T follicular helper cell (primary cell): ENCODE measurements at places on chromosomes 12 and 14.

DNA sequence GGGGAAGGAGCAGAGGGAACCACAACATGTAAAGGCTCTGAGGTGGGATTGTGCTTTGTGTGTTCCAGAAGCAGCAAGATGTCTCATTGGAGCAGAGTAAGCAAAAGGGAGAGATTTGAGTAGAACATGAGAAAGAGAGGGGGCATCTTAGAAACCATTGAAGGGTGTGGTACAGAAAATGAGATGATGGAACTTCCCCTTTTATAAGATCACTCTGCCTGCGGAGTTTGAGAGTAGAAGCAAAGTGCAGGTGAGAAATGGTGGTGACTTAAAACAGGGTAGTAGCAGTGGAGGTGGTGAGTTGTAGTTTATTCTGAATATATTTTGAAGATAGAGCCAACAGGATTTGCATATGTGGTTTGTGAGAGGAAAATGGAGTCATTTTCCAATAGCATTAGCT, 56.0 kb downstream of the FBXO34 start:
- DNase-seq: no peak

DNA sequence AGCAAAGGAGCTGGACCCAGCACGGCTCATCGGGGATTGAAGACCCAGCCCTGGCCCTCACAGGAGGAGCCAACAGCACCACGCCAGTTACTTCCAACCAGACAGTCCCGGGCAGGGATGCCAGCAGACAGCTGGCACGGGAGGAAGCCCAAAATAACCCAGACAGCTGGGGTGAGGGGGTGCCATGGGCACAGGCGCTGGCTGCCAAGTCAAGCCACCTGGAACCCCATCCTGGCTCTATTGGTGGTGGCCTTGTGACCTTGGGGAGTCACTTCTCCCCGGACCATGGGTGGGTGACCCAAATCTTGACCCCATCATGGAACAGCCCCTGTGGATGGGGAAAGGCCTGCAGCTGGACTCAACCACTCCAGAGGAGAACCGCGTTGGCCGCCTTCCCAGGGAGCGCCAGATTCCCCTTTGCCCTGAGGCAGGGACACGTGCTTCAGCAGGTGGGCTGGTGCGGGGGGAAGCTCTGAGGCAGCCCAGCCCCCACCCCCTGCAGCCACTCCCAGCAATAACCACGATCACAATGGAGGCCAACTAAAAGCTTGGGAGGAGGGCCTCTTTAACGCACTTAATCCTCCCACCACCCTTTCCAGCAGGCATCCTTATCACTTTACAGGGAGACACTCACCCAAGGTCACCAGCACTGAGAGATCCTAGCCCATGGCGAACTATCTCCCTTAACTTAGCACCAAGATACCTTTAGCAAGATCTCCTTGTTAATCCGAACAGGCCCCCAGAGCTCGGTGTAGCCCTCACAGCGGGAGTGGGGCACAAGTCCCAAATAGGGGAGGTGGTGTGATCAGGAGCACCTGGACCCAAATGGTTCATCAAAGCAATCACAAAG, 4.7 kb upstream of the RHOF start:
- DNase-seq: no peak

DNA sequence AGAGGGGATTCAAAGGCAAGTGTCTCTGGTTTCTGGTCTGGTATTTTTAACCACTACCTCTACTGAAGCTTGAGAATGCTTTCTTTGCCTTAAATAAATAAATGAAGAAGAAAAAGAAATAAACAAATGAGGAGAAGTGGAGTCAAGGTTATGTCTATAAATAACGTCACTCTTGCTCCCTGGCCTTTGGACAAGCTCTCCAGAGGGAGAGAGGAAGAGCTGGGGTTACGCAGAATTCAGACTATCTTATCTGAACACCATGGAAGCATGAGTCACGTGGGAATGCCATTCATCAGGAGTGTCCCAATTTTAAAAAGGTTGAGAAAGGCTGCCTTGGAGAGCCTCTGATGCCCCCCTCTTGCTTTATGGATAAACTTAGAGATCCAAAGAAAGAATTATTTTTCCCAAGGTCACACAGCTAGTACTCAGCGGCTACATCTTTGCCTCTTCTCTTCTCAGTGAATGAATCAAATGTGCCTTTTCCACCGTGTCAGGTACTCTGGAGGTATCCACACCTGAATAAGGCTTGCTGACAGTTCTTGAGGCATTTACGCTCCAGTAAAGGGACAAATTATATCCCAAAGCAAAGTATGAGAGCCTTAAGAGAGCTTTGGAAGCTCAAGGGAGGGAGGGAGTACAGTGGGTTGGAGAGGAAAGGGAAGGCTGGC, 12.9 kb upstream of the MSI1 start:
- no peak for DNase-seq

DNA sequence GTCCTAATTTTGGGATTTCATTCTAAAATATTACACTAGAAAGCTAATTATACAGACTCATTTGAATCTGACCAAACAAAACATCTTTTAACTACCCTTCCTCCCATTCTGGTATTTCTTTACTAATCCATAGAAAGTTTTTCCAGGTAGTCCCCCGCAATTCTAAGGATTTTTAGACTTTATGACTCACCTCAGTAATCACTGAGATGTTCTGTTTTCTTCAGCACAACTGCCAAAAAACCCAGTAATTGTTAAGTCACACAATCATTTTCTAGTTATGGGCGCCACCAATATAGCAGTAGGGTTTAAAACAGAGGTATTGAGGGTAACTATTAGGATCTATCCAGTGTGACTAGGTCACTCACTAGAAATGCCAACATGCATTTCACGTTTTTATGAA, 1.6 kb upstream of the ARID4A start:
- DNase-seq: no peak

DNA sequence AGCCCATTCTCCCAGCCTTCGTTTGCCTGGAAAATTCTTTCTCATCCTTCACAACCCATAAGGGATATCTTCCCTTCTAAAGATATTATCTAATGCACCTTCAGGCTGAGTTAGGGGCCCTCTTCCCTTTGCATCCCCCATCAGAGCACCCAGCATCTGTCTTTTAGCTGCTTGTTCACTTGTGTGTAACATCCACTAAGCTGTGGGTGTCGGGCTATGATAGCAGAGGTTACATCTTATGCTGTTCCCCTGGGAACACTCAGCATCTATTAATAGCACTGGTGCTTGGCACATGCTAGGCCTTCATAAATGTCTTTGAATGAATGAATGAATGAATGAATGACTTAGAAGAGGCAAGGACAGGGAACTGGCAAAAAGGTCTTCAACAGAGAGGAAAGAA, 131.8 kb downstream of the NUAK1 start:
- no peak for DNase-seq

DNA sequence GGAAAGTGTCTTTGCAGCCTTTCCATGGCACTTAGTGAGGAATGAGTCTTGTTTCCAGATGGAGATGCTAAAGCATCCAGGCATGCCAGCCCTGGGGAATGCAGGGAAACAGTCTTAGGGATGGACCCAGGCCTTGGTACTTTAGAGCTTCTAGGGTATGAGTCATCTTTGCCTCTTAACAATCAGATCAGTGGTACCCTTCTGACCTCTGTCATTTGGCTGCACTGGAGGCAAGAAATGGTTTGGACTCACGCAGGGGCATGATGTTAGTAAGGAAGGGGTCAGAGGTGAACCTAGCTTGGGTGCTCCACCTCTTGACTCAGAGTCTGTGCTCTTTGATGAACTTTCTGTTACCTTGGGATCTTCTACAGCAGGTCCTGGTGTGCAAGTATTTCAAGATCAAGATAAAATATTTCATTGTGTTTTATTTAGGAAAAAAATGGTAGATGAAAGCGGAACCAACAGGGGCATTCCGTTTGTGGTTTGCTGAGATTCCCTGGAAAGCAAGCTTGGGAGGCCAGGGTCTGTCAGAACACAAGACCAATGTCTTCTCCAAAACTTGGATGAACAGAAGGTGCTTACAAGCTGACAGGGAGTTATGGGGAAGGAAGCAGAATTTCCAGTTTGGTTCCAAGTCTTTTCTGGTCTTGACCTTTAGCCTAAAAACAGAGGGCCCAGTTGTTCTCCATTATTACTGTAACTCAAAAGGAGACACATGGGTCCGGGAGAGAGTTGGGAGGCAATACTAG, 216.2 kb downstream of the ZFP36L1 start:
- no peak for DNase-seq

- DNase-seq: no peak
Measured at GRCh38 chr12:38424436-38424835, 107.9 kb downstream of the ALG10B start.

GRCh38 chr12:74781991-74782485, 244.4 kb downstream of the ATXN7L3B start:
- no peak for DNase-seq

DNA sequence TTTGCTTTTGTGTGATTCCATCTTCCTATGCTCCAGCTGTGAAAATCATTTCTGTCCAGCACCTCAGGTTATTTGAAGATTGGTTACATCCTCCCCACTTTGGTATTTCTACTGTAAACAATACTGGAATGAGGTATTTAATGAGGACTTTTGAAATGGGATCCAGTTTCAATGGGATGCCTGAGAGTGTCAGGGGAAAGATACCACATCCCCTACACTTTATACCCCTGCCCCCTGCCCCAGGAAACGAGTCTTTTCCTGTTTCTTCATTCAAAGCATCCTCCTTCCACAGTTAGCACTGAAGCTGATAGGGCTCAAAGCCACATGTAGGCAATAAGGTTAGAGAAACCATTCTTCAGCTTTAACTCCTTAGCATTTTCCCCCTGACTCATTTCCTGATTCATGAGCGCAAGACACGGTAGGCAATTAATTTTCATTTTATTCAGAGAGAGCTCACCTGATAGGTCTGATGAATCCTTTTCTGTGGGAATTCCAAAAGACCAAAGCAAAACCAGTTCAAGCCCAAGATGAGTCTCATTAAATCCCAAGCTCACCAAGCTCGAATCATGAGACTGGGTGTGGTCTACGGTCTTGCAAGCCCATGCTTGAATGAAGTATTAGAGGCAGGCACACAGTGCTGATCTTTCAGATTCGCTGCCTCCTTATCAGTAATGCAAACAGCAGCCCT, 143.6 kb upstream of the CRY1 start:
- no peak for DNase-seq

- DNase-seq: no peak
Measured at GRCh38 chr12:123961585-123962345, 10.9 kb downstream of the CCDC92 start.

DNA sequence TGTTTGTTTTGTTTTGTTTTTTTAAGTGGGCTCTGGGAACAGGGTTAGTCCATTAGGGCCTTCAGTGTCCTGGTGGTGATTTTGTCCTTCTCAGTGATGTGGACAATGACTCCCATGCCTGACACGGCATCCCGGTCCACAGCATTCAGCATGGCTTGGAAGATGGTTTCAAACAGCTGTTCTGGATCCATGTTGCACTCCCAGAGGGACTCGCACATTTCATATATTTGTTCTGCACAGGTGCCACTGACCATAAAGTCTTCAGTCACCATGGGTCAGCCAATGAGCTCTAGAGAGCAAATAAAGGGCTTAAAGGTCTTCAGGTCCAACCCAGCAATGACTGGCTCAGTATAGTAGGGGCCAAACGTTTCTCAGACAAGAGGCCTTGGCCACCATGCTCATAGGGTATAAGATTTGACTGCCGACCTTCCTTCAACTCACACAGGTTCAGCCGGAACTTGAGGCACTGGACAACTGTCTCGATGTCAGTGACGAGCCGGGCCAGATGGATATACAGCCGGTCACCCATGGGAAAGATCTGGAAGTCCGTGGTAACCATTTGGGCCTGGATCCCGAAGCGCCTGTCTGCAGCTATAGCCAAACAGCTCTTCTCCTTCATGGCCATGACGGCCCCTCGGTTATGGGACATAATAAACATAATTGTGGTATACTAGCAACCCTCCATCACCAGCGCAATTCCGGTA, 18.0 kb downstream of the OR10P1 start:
- DNase-seq: no peak

- no peak for DNase-seq
Measured at GRCh38 chr14:55412676-55413075, 1.0 kb upstream of the ATG14 start.

- no peak for DNase-seq
Measured at GRCh38 chr12:108207791-108208730, 79.0 kb downstream of the WSCD2 start.

DNA sequence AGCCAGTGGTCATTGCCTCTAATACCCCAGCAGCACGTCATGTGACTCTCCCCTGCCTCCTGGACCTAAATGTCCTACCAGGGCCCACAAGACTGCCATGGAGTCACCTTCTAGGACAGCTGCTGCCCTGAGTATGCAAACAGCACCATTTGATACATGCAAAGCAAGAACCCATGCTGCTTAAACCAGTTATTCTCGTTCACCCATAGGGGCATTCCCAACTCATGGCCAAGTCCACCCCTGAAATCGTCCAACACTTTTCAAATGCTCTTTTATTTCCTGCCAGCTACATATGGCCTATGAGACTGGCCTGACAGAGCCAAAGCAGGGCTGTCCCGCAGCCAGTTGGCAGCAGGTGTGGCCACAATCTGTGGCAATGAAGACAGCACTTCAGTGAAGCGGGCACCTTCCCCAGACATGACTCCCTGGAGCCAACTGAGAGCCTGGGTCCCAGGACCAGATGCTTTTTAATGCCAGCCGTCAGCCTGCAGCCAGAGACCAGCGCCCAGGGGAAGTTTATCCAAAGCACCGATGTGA, 99.9 kb downstream of the BCAT1 start:
- no peak for DNase-seq

DNA sequence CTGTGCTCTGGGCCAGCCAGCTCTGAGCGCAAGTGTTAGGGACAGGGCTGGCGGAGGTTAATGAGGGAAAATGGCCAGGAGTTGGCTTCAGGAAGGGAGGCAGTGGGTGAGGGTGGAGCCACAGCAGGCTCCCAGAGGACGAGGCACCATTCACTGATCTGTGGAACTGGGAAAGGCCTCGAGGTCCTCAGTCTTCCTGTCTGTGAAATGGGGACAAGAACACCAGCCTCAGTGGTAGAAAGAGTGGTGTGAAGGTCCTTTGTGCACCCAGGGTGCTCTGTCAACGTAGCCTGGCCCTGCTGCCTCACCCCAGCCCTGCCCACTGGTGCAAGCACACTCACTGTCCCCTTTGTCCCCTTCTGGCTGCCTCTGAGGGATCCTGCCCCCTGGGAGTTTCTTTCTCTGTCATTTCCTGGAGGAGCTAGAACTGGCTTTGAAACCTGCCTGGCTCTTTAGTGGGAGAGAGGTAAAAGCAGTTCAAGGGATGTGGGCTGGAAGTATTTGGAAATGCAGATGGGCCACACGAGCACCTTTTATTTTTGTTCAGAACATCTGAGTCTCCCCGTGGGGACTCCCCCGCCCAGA, 25.0 kb downstream of the SYNDIG1L start:
- DNase-seq: no peak
